ENCODE measurements at places on chromosomes 6 and 20.

GRCh38 chr6:116397914-116398313 lies 27.2 kb downstream of the DSE start:
- no peak for DNase-seq

DNA sequence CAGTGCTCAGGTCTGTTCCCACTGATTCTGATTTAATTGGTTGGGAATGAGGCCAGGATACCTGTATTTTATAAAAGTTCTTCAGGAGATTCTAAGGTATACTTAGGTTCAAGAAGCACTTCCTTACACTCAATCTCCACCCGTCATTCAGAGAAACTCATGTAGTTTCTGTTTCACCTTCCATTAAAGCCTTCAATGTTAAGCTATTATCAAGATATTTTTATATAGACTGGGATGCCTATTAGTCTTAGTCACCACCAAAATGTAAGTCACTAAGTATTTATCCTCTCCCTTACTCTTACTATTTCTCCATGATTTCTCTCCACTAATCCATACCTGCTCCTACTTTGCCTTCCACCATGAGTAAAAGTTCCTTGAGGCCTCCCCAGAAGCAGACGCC lies 38.1 kb upstream of the GCLC start:
- DNase-seq: no peak

DNA sequence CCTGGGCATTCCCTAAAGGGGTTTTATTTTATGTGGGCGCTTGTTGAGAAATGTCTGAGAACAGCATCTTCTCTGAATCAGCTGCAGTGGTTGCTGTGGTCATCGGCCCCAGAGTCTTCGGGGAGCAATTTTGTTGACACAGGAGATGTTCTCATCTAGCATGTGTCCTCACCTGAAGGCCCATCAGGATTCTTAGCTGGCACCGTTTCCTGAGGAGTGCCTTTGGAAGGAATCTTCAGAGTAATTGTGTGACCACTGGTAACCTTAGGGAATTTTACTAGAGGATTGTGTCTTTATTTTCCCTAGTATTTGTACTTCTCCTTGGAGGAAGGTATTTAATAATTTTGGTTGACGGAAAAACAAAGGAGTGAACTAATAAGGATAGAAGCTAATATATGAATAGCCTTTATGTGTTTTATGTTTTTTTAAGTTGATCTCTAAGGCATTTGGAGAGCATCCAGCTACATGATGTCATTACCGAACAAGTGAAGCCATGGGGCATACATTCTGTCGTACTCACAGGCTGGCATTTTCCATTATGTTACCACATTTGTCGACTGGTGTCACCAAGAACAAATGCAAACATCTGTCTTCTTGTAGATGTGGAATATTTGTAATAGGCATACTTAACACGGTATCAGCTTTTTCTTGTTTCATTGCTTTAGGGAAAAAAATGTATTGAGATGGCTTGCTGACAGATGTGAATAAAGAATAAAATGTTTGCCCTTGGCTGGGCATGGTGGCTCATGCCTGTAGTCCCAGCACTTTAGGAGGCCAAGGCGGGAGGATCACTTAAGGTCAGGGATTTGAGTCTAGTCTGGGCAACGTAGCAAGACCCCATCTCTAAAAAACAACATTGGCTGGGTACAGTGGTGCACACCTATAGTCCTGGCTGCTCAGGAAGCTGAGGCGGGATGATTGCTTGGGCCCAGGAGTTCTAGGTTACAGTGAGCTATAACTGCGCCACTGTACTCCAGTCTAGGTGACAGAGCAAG lies 41.9 kb downstream of the TULP4 start:
- no peak for DNase-seq

DNA sequence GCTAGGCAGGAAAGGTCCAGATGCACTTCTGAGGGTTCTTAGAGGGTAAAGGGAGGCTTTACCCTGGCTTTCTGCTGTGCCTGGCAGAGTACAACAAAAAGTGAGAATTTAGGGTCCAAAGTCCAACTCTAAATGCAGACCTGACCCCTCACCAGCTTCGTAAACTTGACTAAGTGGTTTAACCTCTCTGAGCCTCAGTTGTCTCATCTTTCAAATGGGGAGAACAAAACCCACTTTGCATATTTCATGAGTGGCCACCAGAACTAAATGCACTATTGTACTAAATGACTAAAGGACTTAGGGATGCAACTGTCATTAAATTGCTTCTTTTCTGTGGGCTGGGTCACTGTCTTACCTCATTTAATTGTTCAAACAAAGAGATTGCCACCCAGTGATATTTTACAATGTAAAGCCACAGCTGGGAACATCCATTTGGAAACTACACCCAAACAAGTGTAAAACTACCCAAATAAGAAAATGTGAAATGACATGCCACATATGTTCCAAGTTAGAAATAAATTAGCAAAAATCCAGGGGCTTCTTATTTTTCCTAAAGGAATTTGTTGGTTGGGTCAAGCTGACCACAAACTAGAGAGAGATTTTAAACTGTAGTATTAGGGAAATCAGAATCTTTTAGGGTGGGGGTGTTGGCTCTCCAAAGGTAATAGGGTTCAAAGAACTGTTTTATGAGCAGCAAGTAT lies 48.3 kb upstream of the RIN2 start:
- DNase-seq: no peak

DNA sequence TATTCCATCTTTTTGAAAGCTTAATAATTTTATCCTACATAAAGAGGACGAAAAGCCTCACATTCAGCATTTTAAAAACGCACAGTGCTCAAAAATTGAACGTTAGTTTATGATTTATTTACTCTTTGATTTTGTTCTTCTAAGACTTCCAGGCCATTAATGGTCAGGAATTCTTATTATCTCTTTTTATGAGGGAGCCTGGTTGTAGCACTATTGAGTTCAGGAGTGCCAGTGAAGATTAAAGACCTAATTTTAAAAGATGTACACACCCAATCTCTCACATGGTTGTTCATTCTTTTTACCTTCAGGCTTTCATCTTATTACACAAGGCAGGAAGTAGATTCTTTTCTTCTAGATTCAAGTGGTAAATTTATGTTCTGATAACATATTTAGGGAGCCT lies 68.6 kb downstream of the HDDC2 start:
- no peak for DNase-seq

DNA sequence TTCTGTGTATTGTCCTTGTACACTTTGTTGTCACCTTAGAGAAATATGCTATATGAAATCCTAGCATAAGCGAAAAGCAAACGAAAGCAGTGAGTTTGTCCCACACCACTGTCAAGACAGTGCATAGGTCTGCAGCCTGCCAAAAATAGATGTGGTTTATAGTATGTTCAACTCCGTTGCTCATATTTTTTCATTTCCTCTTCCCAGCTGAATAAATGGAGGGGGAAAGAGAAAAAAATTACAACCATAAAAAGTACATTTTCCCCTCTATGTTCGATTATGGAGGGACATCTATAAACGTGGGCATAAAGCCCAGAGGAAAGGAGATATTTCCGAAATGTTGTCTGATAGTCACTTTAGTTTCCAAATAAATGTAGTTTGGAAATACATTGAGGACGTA lies 25.8 kb downstream of the PRL start:
- DNase-seq: no peak

- peak; percentile 41 for DNase-seq
Observed at GRCh38 chr20:23143098-23143497, 57.0 kb upstream of the CD93 start.

DNA sequence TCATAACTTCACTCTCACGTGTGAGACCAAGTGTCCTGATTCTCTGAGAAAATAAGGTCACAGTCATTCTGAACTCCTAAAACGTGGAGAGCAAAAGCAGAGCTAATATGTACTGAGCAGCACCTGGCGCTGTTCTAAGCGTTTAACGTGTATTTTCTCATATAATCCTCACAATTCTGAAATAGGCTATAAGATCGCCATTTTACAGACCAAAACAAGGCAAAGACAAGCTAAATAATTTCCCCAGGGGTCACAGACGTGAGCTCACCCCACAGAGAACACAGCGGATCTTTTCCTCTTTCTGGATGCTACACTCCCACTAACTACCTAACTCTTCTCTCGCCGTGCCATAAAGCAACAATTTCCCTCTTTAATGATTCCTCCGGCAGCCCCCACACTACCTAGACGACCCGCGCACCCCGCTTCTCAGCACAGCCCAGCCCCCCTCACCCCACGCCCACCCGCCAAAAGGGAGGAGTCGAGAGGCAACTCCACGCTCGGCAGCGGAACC lies 636 bp downstream of the SUPT3H start:
- DNase-seq: no peak

- DNase-seq: no peak
Observed at GRCh38 chr20:51423290-51423667, 119.2 kb downstream of the NFATC2 start.

DNA sequence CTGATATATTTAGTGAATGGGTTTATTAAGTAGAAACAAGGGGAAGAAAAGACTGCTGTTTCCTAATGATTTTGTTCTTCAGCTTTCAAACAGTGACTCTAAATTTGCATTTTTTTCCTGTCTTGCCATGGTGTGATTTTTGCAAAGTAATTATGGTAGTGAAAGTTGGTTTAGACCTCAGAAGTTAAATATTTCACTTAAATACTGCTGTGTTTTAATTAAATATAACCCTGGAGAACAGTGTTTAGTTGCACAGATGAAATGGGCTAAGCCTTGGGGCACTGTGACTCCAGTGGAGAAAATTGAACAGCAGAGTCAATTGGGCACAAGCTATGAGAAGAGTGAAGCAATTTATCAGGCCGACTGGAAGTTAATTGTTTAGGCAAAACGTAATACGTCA lies 111.1 kb upstream of the MCHR2 start:
- no peak for DNase-seq

DNA sequence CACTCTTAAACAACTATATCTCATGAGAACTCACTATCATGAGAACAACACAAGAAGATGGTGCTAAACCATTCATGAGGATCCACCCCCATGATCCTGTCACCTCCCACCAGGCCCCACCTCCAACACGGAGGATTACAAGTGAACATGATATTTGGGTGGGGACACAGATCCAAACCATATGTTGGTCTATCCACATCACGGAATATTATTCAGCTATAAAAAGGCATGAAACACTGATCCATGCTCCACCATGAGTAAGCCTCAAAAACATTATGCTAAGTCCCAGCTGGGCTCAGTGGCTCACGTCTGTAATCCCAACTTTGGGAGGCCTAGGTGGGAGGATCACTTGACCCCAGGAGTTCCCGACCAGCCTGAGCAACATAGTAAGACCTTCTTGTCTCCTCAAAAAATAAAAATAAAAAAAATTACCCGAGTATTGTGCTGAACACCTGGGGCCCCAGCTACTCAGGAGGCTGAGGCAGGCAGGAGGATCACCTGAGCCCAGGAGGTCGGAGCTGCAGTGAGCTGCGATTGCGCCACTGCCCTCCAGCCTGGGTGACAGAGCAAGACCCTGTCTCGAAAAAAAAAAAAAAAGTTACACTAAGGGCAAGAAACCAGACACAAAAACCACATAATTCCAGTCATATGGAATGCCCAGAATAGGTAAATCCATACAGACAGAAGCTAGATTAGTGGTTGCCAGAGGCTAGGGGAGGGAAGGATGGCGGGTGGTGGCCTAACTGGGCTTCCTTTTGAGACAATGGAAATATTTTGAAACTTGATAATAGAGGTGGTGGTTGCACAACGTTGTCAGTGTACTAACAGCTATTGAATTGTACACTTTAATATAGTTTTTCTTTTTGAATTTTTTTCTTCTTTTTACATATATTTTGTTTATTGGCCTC lies 43.1 kb downstream of the ZNF217 start:
- DNase-seq: no peak

- no peak for DNase-seq
Observed at GRCh38 chr20:20946122-20946759, 159.9 kb downstream of the LINC00237 start.

GRCh38 chr6:107264357-107264840 lies 149.1 kb upstream of the BEND3 start:
- no peak for DNase-seq

- DNase-seq: no peak
Observed at GRCh38 chr20:58161192-58161591, 67.3 kb downstream of the ANKRD60 start.

GRCh38 chr6:3290931-3291211 lies 32.1 kb downstream of the PSMG4 start:
- DNase-seq: no peak

DNA sequence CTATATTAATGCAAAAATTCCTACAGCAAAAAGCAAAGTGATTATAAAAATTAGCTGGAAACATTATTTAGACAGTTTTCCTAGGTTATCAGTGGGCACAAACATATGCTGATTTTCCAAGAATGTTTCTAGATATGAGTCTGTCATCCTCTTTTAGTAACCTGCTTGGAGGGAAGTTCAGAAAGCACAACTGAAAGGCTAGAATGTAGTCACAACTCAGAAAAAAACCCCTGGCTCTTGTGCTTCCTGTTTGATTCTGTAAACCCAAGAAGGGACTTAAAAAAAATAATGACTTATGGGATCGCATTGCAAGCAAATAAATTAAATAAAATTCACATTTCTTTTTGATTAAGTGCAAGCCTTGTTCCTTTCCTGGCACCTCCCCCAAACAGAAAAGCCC lies 708.4 kb upstream of the EPHA7 start:
- no peak for DNase-seq

DNA sequence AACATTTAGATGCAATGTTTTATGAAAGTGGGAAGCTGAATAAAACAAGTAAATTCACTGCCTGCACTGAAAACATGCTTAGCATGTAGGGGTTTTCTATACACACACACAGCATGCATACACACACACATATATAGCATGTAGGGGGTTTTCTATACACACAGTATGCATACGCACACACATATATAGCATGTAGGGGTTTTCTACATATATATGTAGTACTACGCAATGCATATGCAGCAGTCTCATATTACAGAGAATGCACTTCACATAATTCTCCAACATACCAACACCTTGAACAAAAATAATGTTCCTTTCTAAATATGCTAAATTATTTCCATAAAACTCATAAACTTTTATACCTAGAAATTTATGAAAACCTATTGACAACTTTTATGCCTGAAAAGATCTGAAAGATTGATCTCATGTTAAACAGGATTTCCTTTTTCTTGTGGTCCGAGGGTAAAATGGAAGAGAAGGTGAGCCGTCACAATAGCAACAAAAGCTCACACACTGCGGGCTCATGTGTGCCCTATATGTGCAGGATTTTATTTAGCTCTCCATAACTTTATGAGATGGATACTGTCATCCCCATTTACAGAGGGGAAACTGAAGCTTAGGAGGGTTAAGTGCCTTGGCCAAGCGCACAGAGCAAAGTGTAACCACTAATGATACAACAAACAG lies 81.9 kb upstream of the TULP1 start:
- DNase-seq: peak; percentile 27

- DNase-seq: no peak
Observed at GRCh38 chr20:58555078-58555765, 40.0 kb upstream of the APCDD1L start.

GRCh38 chr6:155121699-155122098 lies 126.6 kb downstream of the TIAM2 start:
- DNase-seq: no peak

GRCh38 chr6:91155129-91155785 lies 568.4 kb upstream of the MAP3K7 start:
- no peak for DNase-seq
